ENCODE measurements at places on chromosomes 13 and 19.
A peak's percentile ranks its signal among the peaks of the same experiment; 100 is the strongest.

GRCh38 chr19:787536-787935 is 9.7 kb upstream of the PTBP1 start:
- no peak for DNase-seq

DNA sequence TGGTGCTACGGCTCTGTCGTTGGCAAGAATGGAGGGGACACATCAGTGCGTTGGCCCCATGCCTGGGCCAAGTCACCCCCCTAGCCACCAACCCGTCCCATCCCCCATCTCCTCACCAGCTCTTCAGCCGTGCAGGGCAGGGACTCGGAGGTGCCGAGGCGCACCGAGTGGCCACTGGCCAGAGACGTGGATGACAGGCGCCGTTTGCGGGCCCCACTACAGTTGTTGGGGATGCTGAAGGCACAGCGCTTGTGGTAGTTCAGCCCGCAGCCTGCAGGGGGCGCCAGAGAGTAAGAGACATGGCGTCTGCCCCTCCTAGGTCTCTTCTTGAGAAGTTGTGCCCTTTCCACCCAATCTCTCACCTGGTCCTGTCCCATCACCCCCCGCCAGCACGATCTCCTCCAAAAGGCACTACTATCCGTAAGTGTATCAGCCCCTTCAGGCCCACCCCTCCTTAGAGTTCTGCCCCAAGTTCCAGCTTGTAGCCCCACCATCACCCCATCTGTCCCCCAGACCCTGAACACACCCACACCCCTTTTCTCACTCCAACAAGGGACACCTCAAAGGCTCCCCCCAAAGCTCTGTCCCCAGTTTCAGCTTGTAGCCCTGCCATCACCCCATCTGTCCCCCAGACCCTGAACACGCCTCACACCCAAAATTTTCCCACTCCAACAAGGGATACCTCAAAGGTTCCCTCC is 12.4 kb downstream of the PRKD2 start:
- peak; percentile 70 for DNase-seq

DNA sequence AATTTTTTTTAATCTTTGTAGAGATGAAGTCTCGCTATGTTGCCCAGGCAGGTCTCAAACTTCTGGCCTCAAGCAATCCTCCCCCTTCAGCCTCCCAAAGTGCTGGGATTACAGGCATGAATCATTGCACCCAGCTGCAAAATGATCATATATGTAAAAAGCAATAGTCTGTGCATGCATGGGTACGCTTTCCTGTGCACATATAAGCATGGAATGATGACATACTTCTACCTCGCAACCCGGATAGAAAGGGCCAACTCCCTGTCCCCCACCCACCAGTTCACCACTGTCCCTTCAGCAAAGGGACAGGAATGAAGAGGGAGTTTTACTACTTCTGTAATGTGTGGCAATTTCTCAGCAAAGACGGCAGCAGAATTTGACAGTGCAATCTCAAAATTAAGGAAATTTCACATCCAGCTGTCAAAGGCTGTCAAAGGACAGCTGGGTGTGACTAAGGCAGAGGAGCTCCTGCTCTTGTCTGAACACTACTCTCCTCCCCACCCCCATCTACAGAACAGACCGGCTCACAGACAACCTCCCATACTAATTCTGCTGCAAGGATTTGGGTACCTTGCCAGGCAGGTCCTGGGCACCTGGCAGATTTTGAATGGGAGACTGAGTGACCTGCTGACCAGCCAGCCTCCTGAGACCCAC is 95.6 kb downstream of the TSHZ3 start:
- DNase-seq, result no peak

GRCh38 chr19:2779121-2779740 is 3.8 kb downstream of the SGTA start:
- DNase-seq, result no peak

DNA sequence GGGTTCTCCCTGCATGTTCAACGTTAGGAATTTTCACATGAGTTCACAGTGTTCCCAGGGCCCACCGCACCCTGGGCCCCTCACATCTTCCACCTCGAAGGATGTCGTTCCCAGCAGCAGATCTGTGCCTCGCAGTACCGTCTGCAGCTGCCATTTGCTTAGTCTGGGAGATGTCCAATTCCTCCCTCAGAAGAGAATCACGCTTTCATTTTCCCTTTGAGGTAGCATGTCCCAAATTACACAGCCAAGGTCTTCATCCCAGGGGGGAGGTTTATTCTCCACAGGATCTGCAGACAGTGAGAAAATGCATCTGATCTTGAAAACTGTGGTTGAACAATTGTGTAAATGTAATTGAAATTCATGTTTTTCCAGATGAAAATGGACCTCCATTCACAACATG is 150.2 kb downstream of the DCT start:
- DNase-seq, result no peak

- DNase-seq, result no peak
These were observed 83.6 kb upstream of the ARHGEF7 start for GRCh38 chr13:111031531-111031961.

DNA sequence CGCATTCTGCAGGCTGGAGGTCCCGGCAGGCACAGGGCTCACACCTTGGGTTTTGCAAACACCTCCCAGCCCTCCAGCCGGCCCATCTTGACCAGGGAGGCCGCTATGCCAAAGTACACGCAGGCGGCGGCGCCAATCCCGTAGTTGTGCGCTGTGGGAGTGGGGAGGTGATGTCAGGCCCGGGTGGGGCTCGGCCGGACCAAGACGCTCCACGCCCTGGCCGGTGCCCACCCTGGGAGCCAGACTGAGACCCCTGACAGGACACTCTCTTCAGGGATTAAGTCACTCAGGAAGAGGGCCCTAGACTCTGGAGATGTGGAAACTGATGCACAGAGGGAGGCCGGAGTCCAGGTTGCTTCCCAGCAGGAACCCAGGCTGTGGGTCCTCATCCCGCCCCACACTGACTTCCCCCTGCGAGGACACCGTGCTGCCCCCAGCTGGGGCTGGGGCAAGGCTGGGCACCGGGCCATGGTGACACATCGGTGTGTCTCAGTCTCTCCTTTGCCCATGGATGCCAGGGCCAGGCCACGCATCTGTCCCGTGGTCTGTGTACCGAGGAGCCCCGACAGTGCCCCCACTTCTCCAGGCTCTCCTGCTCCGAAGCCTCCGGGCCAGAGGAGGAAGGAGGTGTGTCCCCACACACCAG is 8.8 kb downstream of the NDUFA11 start:
- DNase-seq, result no peak

GRCh38 chr13:30569901-30570576 is 47.7 kb upstream of the USPL1 start:
- DNase-seq, result no peak

- no peak for DNase-seq
These were observed 6.3 kb downstream of the SLC7A10 start for GRCh38 chr19:33219261-33219815.

GRCh38 chr19:5540208-5540607 is 27.5 kb downstream of the TINCR start:
- DNase-seq, result no peak
